Stimulated activated CD4-positive, alpha-beta T cell treated with anti-CD3 and anti-CD28 coated beads, Interleukin-15, amount 100 ng/mL, for 1 hour (primary cell): ENCODE measurements at places on chromosomes 3 and 15.

GRCh38 chr15:74957476-74958035 is 984 bp upstream of the RPP25 start:
- DNase-seq: no peak

DNA sequence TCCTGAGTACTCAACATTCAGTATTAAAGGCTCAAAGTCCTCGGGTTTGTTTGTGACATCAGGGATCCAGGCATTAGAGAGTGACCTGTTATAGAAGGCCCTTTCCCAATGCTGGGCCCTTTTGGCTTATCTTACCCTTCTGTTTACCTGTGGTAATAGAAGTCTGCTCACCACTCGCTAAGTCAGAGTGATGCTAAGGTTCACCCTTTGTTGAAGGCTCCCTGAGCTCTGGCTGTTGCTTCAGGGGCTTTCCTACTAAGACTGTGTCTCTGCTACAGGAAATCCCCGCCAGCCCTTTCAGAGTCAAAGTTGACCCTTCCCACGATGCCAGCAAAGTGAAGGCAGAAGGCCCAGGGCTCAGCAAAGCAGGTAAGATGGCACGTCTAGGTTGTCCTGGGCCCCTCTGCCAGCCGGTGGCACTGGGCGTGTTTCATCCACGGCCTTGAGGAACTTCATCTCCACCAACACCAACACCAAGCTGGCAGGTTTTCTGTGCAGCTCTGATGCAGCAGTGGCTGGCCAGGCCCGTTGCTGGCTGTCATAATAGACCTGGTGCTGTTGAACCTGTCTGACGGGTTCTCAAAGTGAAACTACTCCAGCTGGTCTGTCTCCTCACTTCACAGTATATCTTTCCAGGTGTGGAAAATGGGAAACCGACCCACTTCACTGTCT is 99.1 kb downstream of the DNASE1L3 start:
- no peak for DNase-seq

DNA sequence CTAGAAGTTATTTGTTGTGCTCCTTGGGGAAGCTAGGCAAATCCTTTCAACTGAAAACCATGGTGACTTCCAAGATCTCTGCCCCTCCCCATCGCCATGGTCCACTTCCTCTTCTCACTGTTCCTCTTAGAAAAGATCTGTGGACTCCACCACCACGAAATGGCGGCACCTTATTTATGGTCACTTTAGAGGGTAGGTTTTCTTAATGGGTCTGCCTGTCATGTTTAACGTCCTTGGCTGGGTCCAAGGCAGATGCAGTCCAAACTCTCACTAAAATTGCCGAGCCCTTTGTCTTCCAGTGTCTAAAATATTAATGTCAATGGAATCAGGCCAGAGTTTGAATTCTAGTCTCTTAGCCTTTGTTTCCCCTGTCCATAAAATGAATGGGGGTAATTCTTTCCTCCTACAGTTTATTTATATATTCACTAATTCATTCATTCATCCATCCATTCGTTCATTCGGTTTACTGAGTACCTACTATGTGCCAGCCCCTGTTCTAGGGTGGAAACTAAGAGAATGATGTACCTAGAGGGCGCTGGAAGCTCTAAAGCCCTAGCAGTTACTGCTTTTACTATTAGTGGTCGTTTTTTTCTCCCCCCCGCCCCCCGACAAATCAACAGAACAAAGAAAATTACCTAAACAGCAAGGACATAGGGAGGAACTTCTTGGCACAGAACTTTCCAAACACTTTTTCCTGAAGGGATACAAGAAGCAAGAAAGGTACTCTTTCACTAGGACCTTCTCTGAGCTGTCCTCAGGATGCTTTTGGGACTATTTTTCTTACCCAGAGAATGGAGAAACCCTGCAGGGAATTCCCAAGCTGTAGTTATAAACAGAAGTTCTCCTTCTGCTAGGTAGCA is 657 bp downstream of the PATL2 start:
- DNase-seq: no peak

GRCh38 chr3:46078712-46079400 is 51.6 kb upstream of the XCR1 start:
- peak; percentile 78 for DNase-seq

- DNase-seq: no peak
These were observed 30.5 kb downstream of the CLASP2 start for GRCh38 chr3:33687406-33688010.

- no peak for DNase-seq
These were observed 53.3 kb upstream of the AMOTL2 start for GRCh38 chr3:134427400-134428111.

DNA sequence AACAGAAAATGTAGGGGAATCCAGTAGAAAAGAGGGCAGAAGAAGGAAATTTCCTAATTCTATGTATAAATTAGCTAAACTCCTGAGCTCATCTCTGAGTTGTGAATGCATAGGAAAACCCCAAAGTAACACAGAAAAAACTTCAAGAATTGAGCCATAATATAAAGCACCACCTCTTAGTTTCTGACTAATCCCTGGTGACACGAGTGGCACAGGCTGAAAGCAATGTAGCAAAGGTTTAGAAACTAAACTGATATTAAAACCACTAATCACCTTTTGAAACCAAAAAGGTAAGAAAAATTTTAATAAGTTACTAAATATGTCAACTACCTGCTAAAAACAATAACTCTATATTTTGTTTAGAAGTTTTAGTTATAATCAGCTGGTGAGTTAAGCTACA is 255.6 kb upstream of the NECTIN3 start:
- no peak for DNase-seq

DNA sequence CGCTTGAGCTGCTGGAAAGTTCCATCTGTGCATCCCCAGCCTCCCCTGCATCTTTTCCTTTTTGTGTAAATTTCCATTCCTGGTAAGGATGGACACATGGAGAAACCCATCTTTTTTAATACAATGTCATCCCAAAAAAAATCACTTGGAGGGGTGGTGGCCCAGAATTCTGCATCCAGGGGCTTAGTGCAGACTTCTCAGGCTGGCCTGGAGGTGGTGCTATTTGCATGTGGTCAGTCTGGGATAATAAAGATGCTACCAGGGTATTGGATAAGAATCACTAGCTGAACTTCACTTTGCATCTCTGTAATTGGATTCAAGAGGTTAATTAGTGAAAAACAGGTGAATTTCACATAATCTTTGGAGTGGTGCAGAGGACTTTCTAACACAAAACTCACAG is 1.8 kb upstream of the ZSCAN2 start:
- DNase-seq: no peak

- DNase-seq: no peak
These were observed 81.7 kb upstream of the UMPS start for GRCh38 chr3:124648551-124648950.

GRCh38 chr3:190519886-190520285 is 6.0 kb downstream of the IL1RAP start:
- no peak for DNase-seq

GRCh38 chr3:134197681-134198261 is 52.9 kb downstream of the RYK start:
- no peak for DNase-seq

DNA sequence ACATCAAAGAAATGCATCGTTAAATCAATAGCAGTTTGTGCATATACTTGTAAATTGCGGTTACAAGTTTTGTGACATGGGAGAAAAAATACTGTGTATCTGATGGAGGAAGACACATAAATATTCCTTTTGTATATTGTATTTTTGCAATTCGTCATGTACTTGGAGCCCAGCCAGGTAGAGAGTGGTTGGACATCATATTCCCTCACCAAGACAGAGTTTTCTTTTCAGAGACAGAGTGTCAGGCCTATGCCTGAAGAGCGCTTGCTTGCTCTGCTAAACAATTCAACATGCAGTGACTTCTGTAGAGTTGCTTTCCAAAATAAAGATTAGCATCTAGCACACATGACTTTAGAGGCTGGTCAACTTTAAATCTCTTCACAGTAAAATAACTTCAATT is 24.8 kb upstream of the MEIS2 start:
- no peak for DNase-seq

- no peak for DNase-seq
These were observed 24.1 kb downstream of the CX3CR1 start for GRCh38 chr3:39255503-39256325.

- DNase-seq: no peak
These were observed 117.9 kb downstream of the TLE3 start for GRCh38 chr15:69979783-69980182.

DNA sequence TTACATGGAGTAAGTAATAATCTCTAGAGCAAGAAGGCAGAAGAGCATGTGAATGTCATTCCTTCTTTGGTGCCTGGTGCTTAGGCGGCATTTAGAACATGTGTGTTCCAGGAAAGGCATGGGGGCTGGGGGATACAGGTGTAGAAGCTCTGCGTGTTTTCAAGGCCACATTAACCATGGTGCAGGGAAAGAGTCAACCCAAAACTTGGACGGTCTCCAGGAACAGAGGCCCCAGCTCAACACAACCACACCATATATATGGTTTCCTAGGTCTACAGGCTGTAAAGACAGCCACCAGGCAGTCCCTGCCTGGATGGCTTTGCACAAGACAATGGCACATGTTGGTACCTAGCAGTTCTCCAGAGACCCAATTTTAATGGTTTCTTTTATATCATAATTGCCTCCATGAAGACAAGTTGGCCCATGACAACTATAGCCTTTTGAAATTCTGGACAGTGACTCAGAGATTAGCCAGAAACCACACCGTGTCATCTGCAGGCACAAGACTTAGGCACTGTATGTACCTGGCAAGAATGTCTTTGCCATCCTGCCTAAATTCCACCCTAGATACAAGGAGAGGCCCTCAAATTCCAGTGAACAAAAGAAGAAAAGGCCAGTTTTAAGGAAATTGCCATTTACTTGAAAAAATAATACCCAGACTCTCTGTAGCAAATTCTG is 25.0 kb upstream of the DGKG start:
- DNase-seq: no peak

DNA sequence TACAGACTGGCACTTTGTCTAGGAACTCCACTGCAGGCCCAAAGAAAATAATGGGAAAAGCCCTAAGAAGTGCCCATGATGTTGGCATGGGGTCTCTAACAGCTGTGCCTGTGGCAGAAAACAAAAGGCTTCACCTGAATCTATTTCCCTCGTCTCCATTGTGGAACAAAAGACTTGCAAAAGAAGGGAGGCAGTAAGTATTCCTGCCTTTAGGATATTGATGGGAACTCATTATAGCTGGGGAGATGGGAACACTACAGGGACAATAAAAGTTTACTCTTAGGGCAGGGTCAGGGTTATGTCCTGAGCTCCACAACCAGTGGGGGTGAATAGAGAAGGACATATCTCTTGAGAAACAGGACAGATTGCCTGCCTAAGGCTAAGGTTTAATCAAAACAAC is 930.6 kb upstream of the EPHA6 start:
- DNase-seq: no peak

- DNase-seq: peak; percentile 28
These were observed 9.7 kb upstream of the THUMPD3 start for GRCh38 chr3:9352917-9353752.

DNA sequence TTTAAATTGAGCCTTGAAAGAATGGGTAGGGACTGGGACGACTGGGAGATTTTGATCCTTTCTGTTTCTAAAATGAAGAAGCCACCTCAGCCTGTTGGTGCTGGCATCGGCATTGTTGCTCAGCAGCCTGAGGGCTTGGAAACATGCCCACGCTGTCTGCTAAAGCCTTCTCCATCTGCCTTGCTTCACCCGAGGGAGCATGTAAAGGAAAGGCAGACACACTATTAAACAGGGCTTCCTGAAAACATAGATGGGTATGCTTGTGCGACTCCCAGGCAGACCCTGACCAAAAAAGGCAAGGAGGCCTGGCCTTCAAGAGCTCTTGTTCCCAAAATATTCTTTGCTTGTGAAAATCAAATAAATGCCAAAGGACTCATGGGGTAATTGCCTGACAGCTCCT is 84.2 kb upstream of the SLC4A7 start:
- DNase-seq: no peak

DNA sequence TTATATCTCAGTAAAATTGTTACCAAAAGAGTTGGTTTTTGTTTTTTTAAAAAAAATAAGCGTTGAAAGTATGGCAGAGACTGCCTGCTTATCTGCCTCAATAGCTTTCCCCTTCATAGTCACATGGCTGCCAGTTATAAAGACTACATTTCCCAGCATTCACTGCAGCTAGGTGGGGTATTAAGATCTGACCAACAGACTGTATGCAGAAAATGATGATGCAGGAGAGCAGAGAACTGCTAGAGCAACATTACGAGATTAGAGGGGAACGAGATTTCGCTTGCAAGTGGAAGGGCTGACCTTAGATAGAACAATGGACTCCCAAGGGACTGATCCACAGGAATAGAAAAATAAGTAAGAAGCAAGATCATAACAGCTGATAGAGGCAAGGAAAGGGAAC is 14.3 kb downstream of the RHOA start:
- no peak for DNase-seq

DNA sequence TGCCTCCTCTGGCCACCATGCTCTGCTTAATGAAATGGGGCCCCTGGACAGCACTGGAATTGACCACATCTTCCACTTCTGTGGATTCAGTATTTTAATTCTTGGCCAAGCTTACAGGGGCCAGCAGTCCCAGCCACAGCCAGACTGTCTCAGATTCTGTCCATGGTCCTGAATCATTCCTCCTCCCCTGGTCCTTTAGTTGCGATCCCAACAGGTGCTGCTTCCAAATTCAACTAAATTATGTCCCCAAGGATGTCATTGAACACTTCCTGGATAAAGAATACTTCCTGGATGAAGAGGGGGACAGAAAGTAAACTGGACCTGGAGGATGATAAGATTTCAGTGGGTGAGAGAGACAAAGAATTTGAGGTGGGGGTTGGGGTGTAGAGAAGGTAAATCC is 111.1 kb upstream of the FOXB1 start:
- no peak for DNase-seq

GRCh38 chr15:28165791-28166190 is 66.7 kb upstream of the OCA2 start:
- no peak for DNase-seq

GRCh38 chr3:193418576-193419373 is 40.2 kb upstream of the ATP13A5 start:
- no peak for DNase-seq
